ENCODE measurements at places on chromosomes 3 and 15. TPM values are rescaled to one million over a fixed set of nuclear protein-coding genes. Genes with fewer than 3 reads are reported as not detected.

DNA sequence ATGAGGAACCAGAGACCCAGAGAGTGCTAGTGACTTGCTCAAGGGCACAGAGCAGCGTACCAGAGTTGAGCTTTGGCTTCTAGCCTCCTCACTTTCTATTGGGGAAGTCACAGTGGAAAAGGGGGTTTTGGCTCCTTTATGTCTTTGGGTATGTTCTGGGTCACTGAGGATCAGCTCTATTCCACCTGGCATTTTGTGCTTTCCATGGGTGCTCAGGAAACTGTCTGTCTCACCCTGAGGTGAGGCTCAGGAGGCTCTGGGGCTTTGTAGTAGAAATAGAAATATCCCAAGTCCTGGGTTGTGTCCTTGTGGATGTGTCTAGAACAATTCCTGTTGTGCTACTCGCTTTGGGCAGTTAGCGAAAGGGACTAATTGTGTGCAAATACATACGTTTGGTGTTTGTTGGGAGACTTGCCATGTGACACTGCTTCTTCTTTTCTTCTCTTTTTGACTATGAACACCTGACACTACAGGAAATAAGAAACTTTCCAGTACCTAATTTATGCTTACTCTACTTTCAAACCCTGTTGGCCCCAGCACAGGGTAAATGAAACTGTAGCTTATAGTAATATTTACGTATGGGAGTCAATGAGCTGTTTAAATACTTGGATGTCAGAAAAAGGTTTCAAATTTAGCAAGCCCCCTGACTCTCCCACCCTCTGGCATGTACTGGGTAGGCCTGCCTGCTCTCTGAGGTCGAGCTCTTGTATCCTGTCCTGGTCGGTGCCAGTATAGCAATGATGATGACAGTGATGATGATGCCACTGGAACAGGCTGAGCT lies 35.6 kb downstream of the SMAD3 start:
- no peak for DNase-seq

MOBP gene
- polyA plus RNA-seq, result 0.04 TPM

PARP15 gene
- 0.21 TPM for polyA plus RNA-seq

SLC9C1 gene
- polyA plus RNA-seq, result 0.73 TPM

WDR5B gene
- polyA plus RNA-seq, result 10.7 TPM

HSPBAP1 gene
- polyA plus RNA-seq, result 11.7 TPM

PAK6 gene
- polyA plus RNA-seq, result 6.6 TPM
